Smooth muscle cell of the coronary artery (primary cell): ENCODE measurements at places on chromosomes 16 and 17. TPM values are rescaled to one million over a fixed set of nuclear protein-coding genes. Genes with fewer than 3 reads are reported as not detected.

Gene UMOD
- not detected in 2 replicates for total RNA-seq

Gene ABCC11
- total RNA-seq, result 0.08 TPM in 1 of 2 replicates, not detected in the other

Gene PLEKHG4
- total RNA-seq, result 2.0 and 11.7 TPM in 2 replicates

Gene MMP2
- total RNA-seq, result 985 and 2,683 TPM in 2 replicates

Gene ARMC7
- 2.0 and 2.1 TPM in 2 replicates for total RNA-seq

Gene SDR42E1
- 0.08 and 0.12 TPM in 2 replicates for total RNA-seq

Gene MAP2K4
- 15.4 and 21.0 TPM in 2 replicates for total RNA-seq

Gene ELMO3
- total RNA-seq, result 0.12 and 0.45 TPM in 2 replicates

Gene FBXO31
- 17.8 and 47.2 TPM in 2 replicates for total RNA-seq

Gene TUBG2
- 5.4 and 6.8 TPM in 2 replicates for total RNA-seq

Gene CLDN7
- total RNA-seq, result 0.70 and 1.6 TPM in 2 replicates

Gene TPPP3
- 1.5 and 2.3 TPM in 2 replicates for total RNA-seq

Gene KARS1
- total RNA-seq, result 81.3 and 148 TPM in 2 replicates

Gene CES5A
- not detected in 2 replicates for total RNA-seq

Gene SRSF1
- 421 and 590 TPM in 2 replicates for total RNA-seq

Gene TMC6
- 0.47 and 1.4 TPM in 2 replicates for total RNA-seq

Gene ZG16B
- 2.1 TPM in 1 of 2 replicates, not detected in the other for total RNA-seq

Gene PRCD
- 0.60 and 1.6 TPM in 2 replicates for total RNA-seq

Gene KLHDC4
- total RNA-seq, result 18.3 and 24.8 TPM in 2 replicates

Gene CFAP52
- total RNA-seq, result 0.08 and 0.12 TPM in 2 replicates

Gene SLFN14
- not detected in 2 replicates for total RNA-seq

Gene NLGN2
- total RNA-seq, result 3.7 and 5.0 TPM in 2 replicates

Gene PABPN1L
- not detected in 2 replicates for total RNA-seq

Gene RASL10B
- 0.98 and 1.6 TPM in 2 replicates for total RNA-seq

Gene DPEP1
- total RNA-seq, result under 0.01 and 0.15 TPM in 2 replicates

Gene TBC1D3L
- total RNA-seq, result 1.9 and 2.5 TPM in 2 replicates
